Stimulated activated CD4-positive, alpha-beta T cell treated with anti-CD3 and anti-CD28 coated beads, TNF-alpha, amount 100 ng/mL, for 1 hour (primary cell): ENCODE measurements at places on chromosomes 1 and 21.

- no peak for DNase-seq
These were observed 59.2 kb upstream of the MORC3 start for GRCh38 chr21:36260802-36261201.

- no peak for DNase-seq
These were observed 200.0 kb downstream of the GABPA start for GRCh38 chr21:25934771-25935224.

- DNase-seq = no peak
These were observed 9.7 kb upstream of the LYST start for GRCh38 chr1:235876402-235876841.

GRCh38 chr1:50975436-50975835, 5.4 kb downstream of the CDKN2C start:
- no peak for DNase-seq

- DNase-seq = no peak
These were observed 65.8 kb downstream of the CD34 start for GRCh38 chr1:207845109-207845508.

DNA sequence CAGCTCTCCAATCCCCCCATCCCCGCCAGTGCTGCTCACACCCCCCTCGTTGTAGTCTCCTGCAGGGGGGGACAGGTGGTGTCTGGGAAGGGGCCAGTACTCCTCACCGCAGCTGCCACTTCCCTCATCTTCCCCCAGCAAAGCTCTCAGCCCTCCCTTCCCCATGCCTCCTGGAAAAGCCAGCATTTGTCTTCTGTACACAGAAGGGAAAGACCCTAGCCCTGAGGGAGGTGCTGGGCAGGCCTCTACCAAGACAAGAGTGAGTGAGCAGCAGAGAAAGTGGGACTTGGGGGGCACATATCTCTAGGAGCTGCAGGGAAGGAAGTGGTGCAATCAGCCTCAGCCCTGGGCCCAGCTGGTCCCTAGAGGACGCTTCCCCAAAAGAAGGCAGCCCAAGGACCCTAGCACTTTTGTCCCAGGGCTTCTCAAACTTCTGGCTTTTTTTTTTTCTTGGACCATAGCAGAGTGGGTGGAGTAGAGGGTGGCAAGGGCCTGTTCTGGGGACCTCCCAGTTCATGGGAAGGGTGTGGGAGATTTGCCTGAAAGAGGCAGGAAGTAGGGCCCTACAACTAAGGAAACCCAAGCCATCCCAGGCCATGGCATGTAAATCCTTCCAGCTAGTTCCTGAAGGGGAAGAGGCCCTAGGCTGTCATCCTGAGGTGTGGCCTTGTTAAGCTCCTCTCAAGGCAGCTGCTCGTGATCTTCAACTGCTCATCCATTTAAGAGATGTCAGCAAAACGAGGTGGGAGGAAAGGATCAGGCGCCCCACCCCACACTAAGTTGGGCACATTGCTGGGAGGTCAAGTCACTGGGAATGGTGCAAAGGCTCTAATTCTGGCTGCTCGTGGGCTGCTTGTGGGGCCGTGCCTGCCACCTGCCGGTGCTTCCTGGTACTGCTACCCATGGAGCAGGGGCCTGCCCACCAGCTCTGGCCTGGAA, 12.6 kb downstream of the ZC3H12A start:
- peak; percentile 66 for DNase-seq

- no peak for DNase-seq
These were observed 147.8 kb downstream of the ETS2 start for GRCh38 chr21:38953516-38953915.

- DNase-seq = no peak
These were observed 204.6 kb upstream of the TMPRSS15 start for GRCh38 chr21:18608226-18608625.

DNA sequence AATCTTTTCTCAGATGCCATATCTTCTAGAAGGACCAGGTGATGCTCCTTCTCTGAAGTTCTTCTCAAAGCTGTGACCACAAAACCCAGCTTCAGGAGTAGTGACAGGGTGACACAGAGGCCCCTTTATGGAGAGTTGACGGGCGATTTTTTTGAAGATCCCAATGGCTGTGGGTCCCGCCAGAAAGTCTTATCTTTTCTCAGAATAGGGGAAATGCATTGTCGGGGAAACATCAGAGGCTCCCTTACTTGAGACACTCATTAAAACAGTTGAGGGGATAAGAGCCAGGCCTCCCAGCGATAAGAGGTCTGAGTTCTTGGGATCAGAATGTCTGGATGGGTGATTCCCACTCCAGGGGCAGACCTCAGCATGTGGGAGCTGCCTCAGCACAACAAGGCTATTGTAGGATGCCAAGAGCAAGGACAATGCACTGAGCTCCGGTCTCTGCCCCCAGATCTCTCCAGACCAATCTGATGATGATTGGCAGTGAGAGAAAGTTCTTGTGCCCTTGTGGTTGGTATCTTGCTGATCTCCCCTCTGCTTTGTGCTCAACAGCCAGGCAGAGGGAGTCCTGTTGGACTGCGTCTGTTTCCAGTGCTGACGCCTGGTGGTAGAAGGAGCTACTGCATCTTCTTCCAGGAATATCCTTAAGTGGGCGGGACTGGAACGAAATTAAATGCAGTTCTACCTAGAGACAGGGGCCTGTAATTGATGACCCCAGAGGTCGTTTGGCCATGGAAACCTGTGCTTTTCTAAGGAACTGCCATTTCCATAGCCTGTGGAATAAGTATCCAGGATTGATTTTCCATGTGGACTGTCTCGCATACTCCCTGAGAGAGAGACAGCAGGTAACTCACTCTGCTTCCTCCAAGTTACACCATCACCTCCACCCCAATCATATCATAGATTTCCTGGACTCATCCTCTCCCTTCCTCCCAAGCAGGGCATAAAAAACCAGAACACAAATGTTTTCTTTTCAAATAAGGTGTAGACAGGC, 6.8 kb upstream of the ACKR1 start:
- no peak for DNase-seq

DNA sequence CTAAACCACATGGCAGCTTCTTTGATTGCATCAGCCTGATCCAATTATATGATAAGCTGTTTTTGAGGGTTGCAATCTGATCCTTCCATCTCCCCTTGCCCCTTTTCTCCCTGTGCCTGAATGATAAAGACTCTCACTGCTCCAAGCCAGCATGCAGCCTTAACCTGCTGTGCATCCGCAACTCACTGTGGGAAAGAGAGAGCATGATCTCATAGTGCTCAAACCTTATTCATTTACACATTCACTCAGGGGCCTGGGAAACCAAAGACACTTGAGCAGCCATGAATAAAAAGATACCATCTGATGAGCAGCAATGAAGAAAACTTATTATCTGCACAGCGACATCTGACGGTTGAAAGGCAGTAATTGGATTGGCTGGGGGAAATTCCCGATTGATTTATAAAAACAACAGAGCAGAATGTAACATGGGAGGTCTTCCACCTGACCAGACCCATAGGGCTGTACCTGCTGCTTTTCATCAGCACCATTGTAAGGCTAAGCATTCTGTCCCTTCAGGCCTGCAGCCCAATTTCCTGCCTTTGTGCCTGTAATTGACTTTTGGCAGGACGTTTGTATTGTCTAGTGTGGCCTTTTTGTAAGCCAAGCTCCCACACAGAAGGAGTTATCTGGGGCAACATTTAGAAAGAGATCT, 62.5 kb downstream of the KIAA0040 start:
- DNase-seq = no peak

DNA sequence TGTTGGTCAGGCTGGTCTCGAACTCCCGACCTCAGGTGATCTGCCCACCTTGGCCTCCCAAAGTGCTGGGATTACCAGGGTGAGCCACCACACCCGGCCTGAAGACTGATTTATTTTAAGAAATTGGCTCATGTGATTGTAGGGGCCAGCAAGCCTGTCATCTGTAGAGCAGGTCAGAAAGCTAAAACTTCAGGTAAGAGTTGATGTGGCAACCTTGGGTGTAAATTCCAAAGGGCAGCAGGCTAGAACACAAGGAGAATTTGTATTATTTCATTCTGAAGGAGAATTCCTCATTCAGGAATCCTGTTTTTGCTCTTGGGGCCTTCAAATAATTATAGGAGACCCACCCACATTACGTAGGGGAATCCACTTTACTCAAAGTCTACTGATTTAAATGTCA, 728.7 kb downstream of the LTN1 start:
- DNase-seq = no peak

- no peak for DNase-seq
These were observed 93.1 kb downstream of the ADCY10 start for GRCh38 chr1:167820684-167821355.

GRCh38 chr1:218683242-218683641, 338.1 kb downstream of the TGFB2 start:
- DNase-seq = no peak

DNA sequence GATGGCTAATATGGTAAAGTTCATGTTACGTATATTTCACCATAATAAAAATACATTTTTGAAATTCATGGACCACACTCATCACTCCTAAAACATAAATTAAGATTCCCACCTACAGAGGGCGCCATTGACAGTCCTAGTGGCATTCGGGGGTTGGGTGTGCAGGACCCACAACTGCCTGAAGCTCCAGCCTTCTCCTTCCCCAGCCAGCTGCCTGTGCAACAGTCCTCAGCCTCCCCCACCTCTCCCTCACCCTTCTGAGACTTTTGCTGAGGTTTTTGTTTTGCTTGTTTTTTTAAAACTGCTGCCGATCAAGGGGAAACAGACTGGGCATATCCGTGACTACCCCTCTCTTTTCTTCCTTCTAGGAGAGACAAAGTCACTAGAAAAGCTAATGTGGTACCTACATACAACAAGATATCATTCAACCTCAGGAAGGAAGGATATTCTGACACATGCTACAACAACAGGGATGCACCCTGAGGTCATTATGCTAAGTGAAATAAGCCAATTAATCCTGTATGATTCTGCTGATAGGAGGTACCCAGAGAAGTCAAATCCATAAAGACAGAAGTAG, 9.2 kb upstream of the EVA1C start:
- no peak for DNase-seq

DNA sequence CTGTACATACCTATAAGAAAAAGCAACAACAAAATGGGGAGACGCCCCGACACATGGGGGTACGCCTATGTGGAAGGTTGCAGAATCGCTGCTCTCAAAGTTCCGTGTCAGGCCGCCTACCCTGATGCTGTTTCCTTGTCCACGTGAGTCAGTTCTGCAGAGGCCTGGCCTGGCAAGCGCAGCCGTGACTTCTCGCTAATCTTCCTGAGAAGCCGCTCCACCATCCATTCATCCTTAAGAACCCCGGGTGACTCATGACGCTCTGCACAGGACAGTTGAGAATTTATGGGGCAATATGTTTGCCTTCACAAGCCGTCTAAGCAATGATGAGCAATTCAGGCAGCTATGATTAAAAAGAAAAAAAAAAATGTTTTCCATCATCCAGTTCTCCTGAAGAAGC, 122.3 kb upstream of the TMPRSS2 start:
- no peak for DNase-seq

GRCh38 chr1:22500058-22500457, 48.4 kb downstream of the ZBTB40 start:
- DNase-seq = no peak

GRCh38 chr1:172401892-172402291, 18.6 kb upstream of the C1orf105 start:
- no peak for DNase-seq

- DNase-seq = no peak
These were observed 21.0 kb downstream of the EDN2 start for GRCh38 chr1:41463516-41463915.

DNA sequence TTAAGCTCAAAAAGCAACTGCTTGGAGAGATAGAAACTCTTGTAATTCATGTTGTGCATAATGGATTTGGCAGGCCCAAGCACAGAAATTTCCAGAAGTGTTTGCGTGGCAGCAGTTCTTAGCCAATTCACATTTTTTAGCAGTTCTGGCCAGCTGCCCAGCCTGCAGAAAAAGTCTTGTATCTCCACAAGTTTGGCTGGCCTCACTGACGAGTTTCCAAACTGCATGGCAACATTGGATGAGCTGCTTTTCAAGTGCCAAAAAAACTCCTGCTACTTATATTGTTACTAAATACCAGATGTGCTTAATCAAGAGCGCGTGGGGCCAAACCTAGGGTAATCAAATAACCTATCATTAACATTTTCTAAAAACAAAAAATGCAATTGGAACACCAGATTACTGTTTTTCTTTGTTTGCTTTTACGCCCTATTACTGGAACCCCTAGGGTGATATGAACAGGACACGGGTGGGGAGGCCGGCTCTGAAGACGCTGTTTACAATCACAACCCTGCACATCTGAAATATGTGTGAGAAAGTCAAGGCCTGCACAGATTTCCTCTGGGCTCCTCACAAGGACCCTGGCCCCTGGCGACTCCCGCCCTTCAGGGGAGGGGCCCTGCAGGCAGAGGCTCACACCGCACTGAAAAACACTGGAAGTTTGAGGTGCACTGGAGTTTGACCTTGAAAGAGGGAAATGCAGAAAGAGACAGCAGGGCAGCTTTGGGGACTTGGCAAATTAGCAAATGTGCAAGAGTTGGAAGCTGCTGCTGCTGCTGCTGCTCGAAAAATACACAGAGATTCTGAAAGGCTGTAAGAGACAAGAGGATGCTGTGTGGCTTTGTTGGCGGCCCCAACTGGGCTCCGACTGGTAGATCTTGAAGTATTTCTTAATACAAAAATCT, 55.2 kb upstream of the TARBP1 start:
- DNase-seq = no peak

GRCh38 chr1:221456918-221457317, 285.0 kb downstream of the DUSP10 start:
- DNase-seq = no peak

DNA sequence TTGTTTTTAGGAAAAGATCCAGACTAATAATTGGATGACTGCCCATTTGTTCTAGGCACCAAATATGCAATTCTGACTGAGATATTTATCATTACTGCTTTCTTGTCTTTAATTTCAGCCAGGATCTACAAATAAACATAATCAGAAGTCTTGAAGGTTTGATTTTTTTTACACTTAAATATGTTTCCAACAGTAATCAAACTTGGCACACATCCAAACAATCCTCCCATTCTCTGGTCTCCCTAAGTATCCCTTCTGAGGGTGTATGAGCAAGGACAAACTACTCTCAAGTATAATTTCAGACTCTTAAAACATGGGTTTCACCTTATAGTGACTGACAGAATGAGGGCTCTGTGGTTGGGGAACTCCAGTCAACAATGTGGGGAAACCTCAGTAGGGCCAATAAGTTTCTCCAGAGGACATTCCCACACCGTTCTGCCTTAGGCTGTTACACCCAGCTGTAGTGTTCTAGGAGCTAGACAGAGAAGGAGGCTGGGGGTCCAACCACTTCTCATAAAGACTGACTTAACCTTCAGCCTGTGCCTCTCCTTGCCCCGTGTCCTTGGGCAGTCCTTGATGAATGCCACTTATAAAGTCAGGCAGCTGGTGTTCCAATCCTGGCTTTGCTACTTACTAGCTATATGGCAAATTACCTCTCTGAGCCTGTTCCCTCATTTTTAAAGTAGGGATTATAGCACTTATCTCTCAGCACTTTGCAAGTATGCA, 1.5 kb upstream of the PALMD start:
- DNase-seq = no peak

GRCh38 chr1:98749152-98749756, 87.7 kb downstream of the SNX7 start:
- no peak for DNase-seq

GRCh38 chr1:214362188-214362882, 81.4 kb downstream of the SMYD2 start:
- no peak for DNase-seq
